ENCODE measurements at places on chromosomes 7 and 10.

DNA sequence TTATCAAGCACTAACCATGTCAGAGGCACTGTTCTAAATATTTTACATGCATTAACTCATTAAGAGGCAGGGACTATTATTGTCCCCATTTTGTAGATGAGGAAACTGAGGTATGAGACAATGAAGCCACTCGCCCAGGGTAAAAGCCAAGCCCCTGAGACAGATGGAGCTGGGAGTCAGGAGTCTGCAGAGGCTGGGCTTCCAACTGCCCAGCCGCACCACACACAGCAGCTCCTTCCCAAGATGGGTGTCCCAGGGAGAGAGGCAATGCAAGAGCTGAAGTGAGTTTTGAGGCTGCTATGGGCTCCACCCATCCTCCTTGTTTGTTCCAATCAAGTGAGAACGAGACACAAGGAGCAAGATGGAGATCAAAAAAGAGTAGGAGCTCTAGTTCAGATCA lies 244.2 kb downstream of the KCNMA1 start:
- no peak for DNase-seq

DNA sequence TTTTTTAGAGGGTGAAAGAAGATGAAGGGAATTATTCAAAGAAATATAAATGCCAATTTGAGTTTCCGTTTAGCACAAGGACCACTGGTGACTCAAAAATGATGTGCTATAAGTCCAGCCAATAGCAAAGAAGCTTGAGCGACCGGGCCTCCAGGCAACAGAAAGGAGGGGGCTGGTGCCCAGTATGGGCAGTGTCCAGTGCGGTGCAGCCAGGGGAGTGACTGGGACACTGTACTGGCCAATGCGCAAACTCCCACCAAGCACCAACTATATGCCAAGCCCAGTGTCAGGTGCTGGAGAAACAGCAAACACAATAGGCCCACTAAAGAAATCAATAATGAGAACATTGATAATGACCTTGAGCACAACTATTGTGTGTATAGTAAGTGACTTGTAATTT lies 10.2 kb upstream of the OPALIN start:
- DNase-seq = no peak

DNA sequence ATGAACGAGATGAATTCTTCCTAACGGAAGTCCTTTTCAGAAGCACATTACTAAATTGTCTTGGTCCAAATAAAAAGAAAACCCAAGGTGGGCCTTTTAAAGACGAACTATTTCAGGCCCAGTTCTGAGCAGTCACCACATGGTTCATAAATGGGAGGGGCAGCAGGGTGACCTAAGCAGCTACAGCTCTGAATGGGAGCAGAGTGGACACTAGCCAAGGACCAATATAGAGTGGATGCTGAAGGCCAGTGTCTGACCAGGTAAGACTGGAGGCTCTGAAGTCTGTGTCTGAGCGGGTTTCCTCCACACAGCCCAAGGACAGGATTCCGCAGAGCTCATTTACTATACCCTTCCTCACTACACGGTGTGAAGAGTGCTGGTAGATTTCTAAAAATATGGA lies 159.1 kb downstream of the TMEM26 start:
- no peak for DNase-seq

DNA sequence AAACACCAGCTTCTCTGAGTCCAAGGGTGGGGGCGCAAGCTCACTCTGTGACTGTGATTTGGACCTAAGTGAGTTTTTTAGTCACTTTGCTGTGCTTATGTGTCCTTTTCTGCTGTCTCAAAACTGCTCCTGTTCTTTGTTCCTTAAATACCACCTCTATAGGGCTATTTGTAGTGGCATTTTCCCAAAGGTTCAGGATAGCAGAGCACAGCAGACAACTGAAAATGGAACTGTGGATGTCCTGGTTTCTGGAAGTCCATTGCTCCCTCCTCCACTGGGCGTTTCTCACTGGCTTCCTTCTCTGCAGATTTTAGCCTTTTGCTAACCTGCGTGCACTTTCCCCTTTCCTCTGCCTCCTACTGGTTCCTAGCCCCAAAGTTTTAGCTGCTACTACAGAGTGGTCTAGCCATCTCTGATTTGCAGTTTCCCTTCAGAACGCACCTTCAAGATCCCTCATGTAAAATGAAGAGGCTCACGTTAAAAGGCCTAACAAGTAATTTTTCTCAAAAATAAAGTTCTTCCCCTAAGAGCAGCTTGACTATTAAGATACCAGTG lies 25.6 kb downstream of the BLVRA start:
- no peak for DNase-seq

- DNase-seq = no peak
Observed at GRCh38 chr10:100723770-100724530, 21.4 kb upstream of the PAX2 start.

DNA sequence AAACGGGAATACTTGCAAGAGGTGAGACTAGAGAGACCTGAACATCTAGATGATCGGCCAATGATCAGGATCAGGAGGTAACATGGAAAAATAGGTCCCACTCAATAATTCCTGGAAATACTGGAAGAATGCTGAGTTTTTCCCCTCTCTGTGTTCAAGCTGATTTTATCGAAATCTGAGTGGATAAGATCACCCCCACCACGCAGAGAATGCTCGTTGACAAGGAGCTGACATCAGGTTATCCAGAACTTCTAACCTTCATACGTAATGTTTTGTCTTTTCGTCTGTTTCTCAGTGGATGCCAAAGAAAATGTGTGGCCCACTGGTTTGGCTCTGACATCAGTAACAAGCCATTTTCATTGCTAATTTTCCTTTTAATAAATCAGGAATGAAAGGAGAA lies 58.5 kb upstream of the MKX start:
- DNase-seq = no peak
